Aortic smooth muscle cell (primary cell): ENCODE measurements at places on chromosomes 13 and 19. TPM values are rescaled to one million over a fixed set of nuclear protein-coding genes. Genes with fewer than 3 reads are reported as not detected.

The ZNF135 gene
- 4.5 and 5.9 TPM in 2 replicates for total RNA-seq

The KLK2 gene
- total RNA-seq = not detected in 2 replicates

The ZNF850 gene
- total RNA-seq = 1.5 and 2.1 TPM in 2 replicates

The DLEU7 gene
- total RNA-seq = not detected in 2 replicates

The TICAM1 gene
- 2.0 and 2.8 TPM in 2 replicates for total RNA-seq

The SYNGR4 gene
- not detected in 2 replicates for total RNA-seq

The OBI1 gene
- 9.8 and 11.4 TPM in 2 replicates for total RNA-seq

The RFC3 gene
- 9.5 and 13.3 TPM in 2 replicates for total RNA-seq

The ZNF471 gene
- 3.8 and 4.4 TPM in 2 replicates for total RNA-seq

The PRSS57 gene
- not detected in 2 replicates for total RNA-seq

The KLK15 gene
- total RNA-seq = not detected in 2 replicates

The CYP2F1 gene
- not detected in 2 replicates for total RNA-seq

The OR10H1 gene
- total RNA-seq = not detected in 2 replicates

The PALM3 gene
- 0.12 TPM in 1 of 2 replicates, not detected in the other for total RNA-seq

The CEACAM21 gene
- 0.06 TPM in 1 of 2 replicates, not detected in the other for total RNA-seq

The GAS6 gene
- total RNA-seq = 10.8 and 17.0 TPM in 2 replicates

The MYO16 gene
- total RNA-seq = under 0.01 TPM in 2 replicates

The KLK6 gene
- not detected in 2 replicates for total RNA-seq

The PCCA gene
- 38.4 and 45.2 TPM in 2 replicates for total RNA-seq

The DACT3 gene
- total RNA-seq = 3.2 and 7.5 TPM in 2 replicates

The CGB8 gene
- total RNA-seq = not detected in 2 replicates

The NANOS3 gene
- total RNA-seq = not detected in 2 replicates

The LMTK3 gene
- total RNA-seq = under 0.01 TPM in 1 of 2 replicates, not detected in the other

The ADGRE3 gene
- total RNA-seq = not detected in 2 replicates

The LYPD5 gene
- total RNA-seq = 0.31 and 0.40 TPM in 2 replicates

The IGSF23 gene
- total RNA-seq = not detected in 2 replicates

The ELSPBP1 gene
- not detected in 2 replicates for total RNA-seq

The C2CD4C gene
- not detected in 2 replicates for total RNA-seq

The NRTN gene
- total RNA-seq = not detected in 2 replicates

The LILRA2 gene
- total RNA-seq = not detected in 2 replicates

The SKA3 gene
- total RNA-seq = 5.3 TPM in 2 replicates

The PRODH2 gene
- not detected in 2 replicates for total RNA-seq

The RCBTB1 gene
- total RNA-seq = 16.8 and 18.3 TPM in 2 replicates

The ZNF541 gene
- total RNA-seq = 0.12 and 0.13 TPM in 2 replicates

The GPC5 gene
- total RNA-seq = not detected in 2 replicates

The FARSA gene
- total RNA-seq = 43.6 and 58.0 TPM in 2 replicates

The FLT3LG gene
- total RNA-seq = 3.3 and 5.2 TPM in 2 replicates

The ZNF729 gene
- not detected in 2 replicates for total RNA-seq
